ENCODE measurements at places on chromosomes 6 and 20.

DNA sequence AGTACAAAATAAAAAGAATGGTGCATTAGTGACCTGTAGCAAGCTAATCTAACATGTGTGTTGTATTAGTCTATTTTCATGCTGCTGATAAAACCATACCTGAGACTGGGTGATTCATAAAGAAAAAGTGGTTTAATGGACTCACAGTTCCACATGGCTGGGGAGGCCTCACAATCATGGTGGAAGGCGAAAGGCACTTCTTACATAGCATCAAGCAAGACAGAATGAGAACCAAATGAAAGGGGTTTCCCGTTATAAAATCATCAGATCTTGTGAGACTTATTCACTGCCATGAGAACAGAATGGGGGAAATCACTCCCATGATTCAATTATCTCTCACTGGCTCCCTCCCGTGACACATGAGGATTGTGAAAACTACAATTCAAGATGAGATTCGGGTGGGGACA is 45.4 kb upstream of the AIG1 start:
- DNase-seq, result no peak

DNA sequence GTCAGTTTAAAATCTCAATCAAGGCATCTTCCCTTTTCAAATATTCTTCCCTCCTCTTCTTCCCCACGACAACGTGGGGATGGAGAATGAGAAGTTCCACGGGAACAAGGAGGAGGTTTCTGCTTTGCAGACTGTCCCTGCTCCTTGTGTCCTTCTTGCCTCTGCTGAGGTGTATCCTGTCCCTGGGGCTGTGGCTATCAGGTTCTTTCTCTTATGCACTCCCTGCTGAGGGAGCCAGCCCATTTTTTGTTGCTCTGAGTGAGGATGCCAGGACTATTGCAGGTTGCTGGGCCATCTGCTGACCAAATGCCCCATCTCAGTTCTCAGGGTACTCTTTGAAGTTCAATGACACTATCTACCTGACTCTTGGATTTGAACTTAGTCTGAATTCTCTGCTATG is 533.6 kb downstream of the RNF144B start:
- no peak for DNase-seq

DNA sequence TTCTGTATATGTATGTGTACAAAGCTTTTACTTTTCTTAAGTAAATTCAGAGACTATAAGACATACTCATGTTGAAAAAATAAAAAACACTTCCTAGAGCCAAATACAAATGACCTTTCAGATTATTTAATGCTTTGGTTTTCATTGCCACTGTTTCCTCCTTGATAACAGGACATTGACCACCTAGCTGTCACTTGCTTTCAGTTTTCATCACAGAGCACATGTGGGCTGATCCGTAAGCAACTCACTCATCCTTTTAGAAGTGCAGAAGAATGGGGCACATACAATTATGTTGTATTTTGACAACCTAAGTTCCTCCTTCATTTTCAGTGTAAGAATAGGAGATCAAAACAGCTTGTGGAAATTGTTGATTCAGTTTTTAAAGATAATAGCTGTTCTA is 6.2 kb downstream of the ZBTB2 start:
- peak; percentile 60 for DNase-seq

DNA sequence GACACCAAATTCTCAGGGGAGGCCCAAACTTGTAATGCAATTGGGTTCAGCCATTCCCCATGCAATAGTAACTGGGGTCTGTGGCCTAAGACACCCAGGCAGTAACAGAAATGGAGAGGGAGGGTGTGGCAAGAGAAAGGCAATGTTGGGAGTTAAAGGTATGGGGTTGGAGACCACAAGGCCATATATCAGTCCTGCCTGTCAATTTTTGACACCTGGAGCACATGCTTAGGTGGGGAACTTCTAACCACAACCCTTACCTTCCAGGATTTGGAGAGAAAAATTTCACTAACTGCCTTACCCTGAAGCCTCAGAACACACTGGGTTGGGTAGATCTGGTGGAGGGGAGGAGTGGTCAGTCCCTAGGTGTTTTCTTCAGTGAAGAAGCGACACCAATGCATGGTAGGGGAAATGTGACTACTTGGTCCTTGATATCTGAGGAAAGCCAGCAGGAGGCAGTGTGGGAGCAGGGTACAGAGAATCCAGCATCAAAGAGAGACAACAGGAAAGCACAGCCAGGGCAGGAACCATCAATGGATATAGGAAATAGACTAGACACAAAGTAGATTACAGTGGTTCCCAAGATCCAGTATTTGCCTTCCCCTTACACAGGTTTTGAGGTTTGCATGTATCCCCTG is 6.8 kb upstream of the USP49 start:
- peak; percentile 74 for DNase-seq

DNA sequence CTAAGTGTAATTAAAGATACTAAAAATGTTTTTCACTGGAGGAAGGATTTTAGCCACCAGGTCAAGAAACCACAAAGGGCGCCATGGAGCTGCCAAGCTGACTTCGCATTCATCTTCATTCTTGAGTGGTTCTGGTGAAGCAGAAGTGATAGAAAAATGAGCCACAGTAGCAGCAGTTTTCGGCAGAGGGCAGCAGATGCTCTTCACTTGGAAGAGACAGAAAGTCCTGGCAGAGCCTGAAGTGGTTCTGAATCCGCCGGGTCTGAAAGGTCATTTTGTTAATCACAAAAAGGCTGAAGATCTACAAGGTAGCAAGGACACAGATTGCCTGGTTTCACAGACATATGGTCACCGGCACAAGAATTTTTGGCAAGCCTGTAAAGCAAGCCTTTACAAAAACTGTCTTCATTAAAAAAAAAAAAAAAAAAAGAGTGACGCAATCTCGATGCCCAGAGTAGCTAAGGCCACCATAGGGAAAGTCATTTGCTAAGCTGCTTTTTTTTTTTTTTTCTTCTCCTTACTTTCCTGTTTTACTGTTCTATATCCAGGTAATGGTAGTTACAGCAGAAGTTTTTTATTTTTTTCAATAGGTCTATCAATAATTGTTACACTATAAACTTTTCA is 345.1 kb upstream of the AGPAT4 start:
- peak; percentile 5 for DNase-seq

DNA sequence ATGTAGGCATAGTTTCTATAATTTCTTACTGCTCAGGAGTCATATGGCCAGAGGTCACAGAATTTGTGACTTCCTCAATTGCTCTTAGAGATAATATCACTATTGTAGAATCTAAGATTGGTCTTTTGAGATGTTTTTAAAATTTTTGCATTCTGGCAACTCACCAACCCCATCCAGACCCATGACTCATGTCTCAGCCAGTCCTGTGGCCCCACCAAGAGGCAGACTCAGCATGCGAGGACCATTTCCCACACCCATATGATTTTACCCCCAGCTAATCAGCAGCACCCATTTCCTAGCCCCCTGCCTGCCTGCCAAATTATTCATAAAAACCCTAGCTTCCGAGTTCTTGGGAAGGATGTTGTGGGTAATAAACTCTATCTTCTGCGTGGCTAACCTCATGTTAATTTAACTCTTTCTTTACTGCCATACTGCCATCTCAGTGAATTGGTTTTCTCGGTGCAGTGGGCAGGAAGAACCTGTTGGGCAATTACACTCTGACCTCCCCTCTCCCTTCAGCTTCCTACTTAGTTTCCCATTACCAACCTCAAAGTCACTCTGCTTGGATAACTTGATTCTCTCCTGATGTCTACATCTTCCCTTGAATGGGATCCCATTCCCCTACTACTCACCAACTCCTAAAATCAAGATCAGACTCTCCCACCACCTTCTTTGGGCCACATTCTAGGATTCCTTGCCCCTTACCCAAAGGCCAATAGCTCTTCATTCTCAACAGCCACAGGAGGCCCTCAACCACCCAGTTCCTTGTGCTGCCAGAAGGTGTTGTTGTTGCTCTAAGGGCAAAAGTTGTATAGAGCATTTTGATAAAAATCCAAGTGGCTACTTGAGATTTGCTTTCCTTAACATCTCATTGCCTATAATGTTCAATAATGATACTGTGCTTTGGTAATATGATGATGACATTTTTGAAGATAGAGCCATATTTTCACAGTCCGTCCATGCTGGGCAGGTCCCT is 16.2 kb upstream of the IYD start:
- DNase-seq, result peak; percentile 40

DNA sequence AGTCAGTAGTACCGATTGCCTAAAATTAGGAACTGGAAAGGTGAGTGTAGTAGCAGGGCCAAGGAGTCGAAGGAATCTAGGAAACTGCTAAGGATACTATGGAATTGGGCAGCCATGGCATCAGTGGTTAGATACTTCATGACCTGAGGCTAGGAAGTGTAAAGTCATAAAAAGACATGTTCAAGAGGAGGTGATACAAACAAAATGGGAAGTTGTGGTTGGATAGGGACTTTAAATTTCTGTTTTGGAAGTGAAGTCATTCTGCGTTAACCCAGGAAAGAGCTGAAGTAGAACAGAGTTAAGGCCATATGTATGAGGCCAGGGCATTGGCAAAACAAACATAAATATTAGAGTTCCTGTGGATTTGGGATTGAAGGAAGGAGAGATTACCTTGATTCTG is 88.6 kb upstream of the TMEM181 start:
- DNase-seq, result no peak

GRCh38 chr6:159762681-159763293 is 942 bp downstream of the ACAT2 start:
- peak; percentile 59 for DNase-seq

DNA sequence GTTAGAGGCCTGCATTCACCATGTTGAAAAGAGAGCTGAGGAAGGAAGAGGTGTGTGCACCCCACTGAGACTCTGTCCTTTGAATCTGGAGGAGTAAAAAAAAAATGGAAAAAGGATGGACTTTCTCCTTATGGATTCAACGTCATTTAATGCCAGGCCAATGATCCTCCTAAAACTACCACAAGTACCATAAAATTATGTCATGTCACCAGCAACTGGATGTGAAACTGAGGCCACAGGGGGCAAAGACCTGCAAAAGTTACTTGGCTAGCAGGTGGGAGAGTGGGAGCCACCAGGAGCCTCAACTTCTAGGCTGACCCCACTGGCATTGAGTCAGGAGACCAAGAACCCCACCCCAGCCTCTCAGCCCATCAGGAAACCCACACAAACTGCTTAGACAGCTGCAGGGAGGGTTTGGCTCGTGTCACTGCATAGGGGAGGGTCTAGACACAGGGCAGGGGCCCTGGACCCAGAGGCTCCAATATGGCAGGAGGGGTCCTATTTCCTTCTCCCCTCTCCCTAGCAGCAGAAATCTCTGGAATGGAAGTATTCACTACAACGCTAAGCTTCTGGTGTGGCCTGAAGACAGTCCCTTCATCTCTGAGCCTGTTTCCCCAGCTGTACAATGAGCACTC is 11.0 kb downstream of the PCK1 start:
- no peak for DNase-seq

Data from hematopoietic multipotent progenitor cell treated with erythropoietin and hydrocortisone succinate and interleukin-3 and kit ligand, for 6 days (in vitro differentiated cells).